Colonic mucosa (tissue), 4 donors: ENCODE measurements at places on chromosomes 4 and X. TPM values are rescaled to one million over a fixed set of nuclear protein-coding genes. Genes with fewer than 3 reads are reported as not detected.

GRCh38 chrX:1242891-1243402, 25.7 kb upstream of the CSF2RA start:
- no peaks in the 10 kb centered on the region for H3K27me3 ChIP-seq
- no peaks in the 10 kb centered on the region for H3K36me3 ChIP-seq
- H3K27ac ChIP-seq = no peak overlapping the region
- no peak overlapping the region for H3K4me3 ChIP-seq

- peak; percentile 83 for DNase-seq
- no peak overlapping the region for H3K4me3 ChIP-seq
- peak overlapping the region; percentile 41 for H3K27ac ChIP-seq
- peaks cover 7% of the 10 kb centered on the region for H3K4me1 ChIP-seq
- no peaks in the 10 kb centered on the region for H3K27me3 ChIP-seq
- H3K36me3 ChIP-seq = no peaks in the 10 kb centered on the region
Measured at GRCh38 chr4:172962564-172963353, 205.9 kb upstream of the GALNT7 start.

GRCh38 chr4:40323866-40324265, 11.3 kb upstream of the CHRNA9 start:
- no peaks in the 10 kb centered on the region for H3K27me3 ChIP-seq
- H3K4me3 ChIP-seq = no peak overlapping the region
- no peaks in the 10 kb centered on the region for H3K36me3 ChIP-seq

DNA sequence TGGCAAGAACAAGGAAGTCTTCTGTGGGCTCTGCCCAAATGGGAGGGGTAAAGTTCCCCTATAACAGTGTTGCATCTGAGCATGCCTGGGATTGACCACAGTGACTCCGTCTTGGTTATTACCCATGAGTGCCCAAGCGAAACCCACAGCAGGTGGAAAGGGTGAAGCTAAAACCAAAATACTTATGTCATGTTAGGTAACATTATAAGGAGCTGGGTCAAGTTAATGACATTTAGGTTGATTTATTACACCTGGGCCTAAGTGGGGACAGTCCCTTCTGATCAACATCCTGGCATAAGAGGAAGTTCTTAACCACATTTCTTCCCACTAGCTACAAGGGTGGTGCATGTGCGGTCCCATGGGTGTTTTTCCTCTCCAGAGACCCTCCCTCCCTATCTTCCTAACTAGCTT, 1.3 kb upstream of the ZNF732 start:
- no peaks in the 10 kb centered on the region for H3K4me1 ChIP-seq
- no peaks in the 10 kb centered on the region for H3K27me3 ChIP-seq
- no peaks in the 10 kb centered on the region for H3K36me3 ChIP-seq
- no peak overlapping the region for H3K27ac ChIP-seq
- DNase-seq = no peak

FABP2 gene
- total RNA-seq = 36.3 TPM

GRCh38 chr4:139560406-139561104, 4.5 kb upstream of the SETD7 start:
- no peaks in the 10 kb centered on the region for H3K4me1 ChIP-seq
- H3K27me3 ChIP-seq = no peaks in the 10 kb centered on the region
- no peak overlapping the region for H3K4me3 ChIP-seq

- H3K4me3 ChIP-seq = no peak overlapping the region
- no peaks in the 10 kb centered on the region for H3K27me3 ChIP-seq
- peak overlapping the region; percentile 84 for H3K27ac ChIP-seq
- no peaks in the 10 kb centered on the region for H3K36me3 ChIP-seq
- no peaks in the 10 kb centered on the region for H3K4me1 ChIP-seq
Measured at GRCh38 chr4:76687746-76688448, 210.0 kb downstream of the SOWAHB start.

- H3K4me3 ChIP-seq = no peak overlapping the region
- no peaks in the 10 kb centered on the region for H3K4me1 ChIP-seq
- H3K27me3 ChIP-seq = no peaks in the 10 kb centered on the region
- DNase-seq = no peak
Measured at GRCh38 chr4:2273221-2273620, 11.3 kb upstream of the MXD4 start.

HNRNPD gene
- total RNA-seq = 181 TPM

HAUS3 gene
- 13.0 TPM for total RNA-seq

DNA sequence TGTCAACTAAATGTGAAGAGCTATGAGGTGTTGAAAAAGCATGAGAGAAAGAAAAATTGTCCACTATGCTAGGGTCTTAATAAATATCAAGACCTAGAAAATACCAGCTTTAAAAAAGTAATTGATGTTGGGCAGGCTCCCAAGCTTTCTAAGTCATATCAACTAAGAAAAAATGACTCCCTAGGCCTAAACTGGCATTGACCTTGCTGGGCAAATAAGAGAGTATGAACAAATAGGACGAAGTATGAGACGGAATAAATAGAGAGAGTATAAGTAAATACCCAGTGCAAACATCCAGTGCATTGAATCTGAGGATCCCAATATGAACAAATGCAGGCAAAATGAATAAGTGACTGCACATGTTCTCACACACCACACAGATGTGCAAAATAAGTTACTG, 3.2 kb downstream of the KDR start:
- no peak for DNase-seq
- H3K4me3 ChIP-seq = no peak overlapping the region
- H3K27me3 ChIP-seq = peaks cover 21% of the 10 kb centered on the region

DNA sequence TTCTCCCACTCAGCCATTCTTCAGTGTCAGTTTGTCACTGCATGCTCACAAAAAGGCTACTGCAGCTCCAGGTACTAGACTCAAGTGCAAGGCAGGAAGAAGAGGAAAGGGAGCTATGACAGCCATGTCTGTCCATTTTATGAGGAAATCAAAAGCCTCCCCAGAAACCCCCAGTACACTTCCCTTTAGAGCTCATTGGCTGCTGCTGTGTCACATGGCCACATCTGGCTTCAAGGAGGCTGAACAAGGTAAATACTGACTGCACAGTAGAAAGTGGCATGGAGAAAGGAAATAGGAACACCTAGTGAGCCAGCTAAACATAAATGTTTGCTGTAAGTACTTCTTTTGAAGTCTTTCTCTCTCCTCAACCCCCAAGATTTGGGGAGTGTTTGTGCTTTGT, 67.2 kb upstream of the FRAS1 start:
- no peak overlapping the region for H3K27ac ChIP-seq
- H3K4me1 ChIP-seq = no peaks in the 10 kb centered on the region
- no peak for DNase-seq

GRCh38 chr4:39446483-39446841, 12.3 kb downstream of the RPL9 start:
- peak overlapping the region; percentile 46 for H3K4me3 ChIP-seq
- DNase-seq = no peak
- peaks cover 2% of the 10 kb centered on the region for H3K36me3 ChIP-seq
- H3K27me3 ChIP-seq = no peaks in the 10 kb centered on the region
- H3K4me1 ChIP-seq = no peaks in the 10 kb centered on the region

GRCh38 chrX:39580043-39580442, 517.7 kb downstream of the BCOR start:
- no peak overlapping the region for H3K4me3 ChIP-seq
- no peaks in the 10 kb centered on the region for H3K36me3 ChIP-seq
- H3K4me1 ChIP-seq = no peaks in the 10 kb centered on the region
- no peak for DNase-seq
- no peak overlapping the region for H3K27ac ChIP-seq
- H3K27me3 ChIP-seq = no peaks in the 10 kb centered on the region

TMPRSS11D gene
- total RNA-seq = not detected

- H3K27me3 ChIP-seq = no peaks in the 10 kb centered on the region
- no peaks in the 10 kb centered on the region for H3K36me3 ChIP-seq
- DNase-seq = no peak
- H3K27ac ChIP-seq = no peak overlapping the region
- H3K4me3 ChIP-seq = no peak overlapping the region
Measured at GRCh38 chrX:24981030-24981429, 34.7 kb downstream of the ARX start.

DNA sequence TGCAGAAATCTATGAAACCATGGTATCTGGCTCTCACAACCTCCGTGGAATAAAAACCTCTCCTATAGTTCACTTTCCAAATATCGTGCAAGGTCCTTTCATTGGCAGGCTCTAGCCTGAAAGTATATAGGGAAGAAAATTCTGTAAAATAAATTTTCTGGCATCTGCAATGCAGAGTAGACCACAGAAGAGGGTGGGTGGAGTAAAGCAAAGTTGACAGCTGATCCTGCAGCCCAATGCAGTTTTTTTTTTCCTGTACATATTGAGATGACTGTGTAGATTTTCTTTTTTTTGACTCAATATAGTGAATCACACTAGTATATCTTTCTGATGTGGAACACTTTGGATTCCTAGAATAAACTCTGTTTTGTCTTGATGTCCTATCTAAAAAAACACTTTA, 56.7 kb downstream of the NPY2R start:
- no peak overlapping the region for H3K4me3 ChIP-seq
- no peak overlapping the region for H3K27ac ChIP-seq
- H3K36me3 ChIP-seq = no peaks in the 10 kb centered on the region
- DNase-seq = no peak

P2RY4 gene
- total RNA-seq = 0.20 TPM

CDK16 gene
- total RNA-seq = 95.0 TPM

FAM236A gene
- not detected for total RNA-seq

DNA sequence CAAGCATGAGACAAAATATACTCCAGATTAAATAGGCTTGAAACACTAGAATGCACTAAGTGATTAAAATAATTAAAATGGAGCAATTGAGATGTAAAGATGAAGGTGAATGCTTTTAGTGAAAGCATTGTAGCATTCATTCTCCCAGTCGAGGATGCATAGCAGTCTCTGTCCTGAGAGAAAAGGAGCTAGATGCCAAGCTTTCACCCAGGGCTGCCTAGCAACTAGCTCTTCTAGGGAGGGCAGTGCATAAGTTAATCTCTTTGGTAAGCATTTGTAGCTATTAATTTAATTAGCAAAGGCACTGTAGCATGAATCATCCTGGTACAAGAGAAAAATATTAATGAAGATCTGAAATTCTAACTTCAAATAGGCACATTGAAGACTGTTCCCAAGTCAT, 1014.8 kb downstream of the C4orf33 start:
- H3K27ac ChIP-seq = no peak overlapping the region
- no peaks in the 10 kb centered on the region for H3K4me1 ChIP-seq
- DNase-seq = no peak
- no peaks in the 10 kb centered on the region for H3K27me3 ChIP-seq
- no peak overlapping the region for H3K4me3 ChIP-seq

ODAPH gene
- not detected for total RNA-seq

HOPX gene
- 1.5 TPM for total RNA-seq

DNA sequence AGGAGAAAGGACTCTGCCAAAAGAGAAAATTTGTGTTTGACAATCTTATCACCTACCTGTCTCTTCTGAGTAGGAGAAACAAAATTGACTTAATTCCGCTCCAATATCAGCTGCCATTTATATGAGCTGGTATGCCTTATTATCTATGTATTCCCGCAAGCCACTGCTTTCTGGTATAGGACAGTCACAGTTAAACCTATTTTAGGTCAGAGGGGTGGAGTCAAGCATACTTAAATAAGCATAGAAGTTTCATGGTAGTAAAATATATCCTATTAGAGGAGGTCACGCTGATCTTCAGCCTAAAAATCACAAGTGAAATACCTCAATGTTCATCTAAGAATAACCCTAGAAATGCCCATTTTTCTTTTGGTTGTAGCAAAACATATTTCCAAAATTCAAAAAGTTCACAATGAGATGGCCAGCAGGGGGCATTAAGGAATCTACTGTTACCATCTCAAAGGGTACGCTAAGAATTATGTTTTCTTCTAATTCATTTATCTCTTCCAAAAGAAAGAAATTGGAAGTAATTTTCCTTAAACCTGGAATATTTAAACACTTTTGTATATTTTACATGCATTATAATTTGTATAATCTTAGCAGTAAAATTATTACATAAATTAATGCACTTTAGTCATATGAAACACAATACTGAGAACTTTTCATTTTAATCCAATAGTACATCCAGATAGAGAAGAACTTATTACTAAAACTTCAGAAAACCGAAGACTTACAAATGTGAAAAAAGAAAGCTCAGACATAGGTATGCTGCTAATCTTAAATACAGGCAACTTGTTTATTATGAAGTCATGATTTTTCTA, 10.5 kb downstream of the PPAT start:
- H3K27ac ChIP-seq = no peak overlapping the region
- peak; percentile 44 for DNase-seq
- H3K36me3 ChIP-seq = no peaks in the 10 kb centered on the region
- no peaks in the 10 kb centered on the region for H3K4me1 ChIP-seq
- H3K27me3 ChIP-seq = no peaks in the 10 kb centered on the region

DNA sequence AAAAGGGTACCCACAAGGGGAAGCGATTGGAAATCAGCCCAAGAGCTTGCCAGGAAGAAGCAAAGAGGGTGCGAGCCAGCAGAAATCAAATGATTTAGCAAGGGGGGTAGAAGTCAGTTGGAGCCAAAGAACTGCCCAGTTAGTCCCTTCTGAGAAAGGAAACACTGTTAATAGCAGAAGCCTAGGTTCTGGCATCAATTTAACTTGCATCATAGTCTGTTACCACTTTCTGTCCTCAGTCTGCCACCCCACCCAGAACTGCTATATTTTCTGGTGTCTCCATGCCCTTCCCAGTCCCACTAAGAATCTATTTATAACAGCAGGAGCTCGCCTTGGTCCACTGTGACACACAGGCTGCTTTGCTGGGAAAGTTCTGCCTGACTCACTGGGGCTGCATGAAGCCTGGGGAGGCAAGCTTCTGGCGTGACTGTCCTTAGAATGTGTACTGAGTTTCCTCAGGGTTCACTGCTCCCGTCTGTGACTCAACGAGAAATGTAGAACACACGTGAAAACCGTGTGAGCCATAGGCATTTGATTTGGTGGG, 157.8 kb upstream of the TTC29 start:
- H3K36me3 ChIP-seq = no peaks in the 10 kb centered on the region
- no peak for DNase-seq
- H3K4me1 ChIP-seq = no peaks in the 10 kb centered on the region
- H3K4me3 ChIP-seq = no peak overlapping the region
- H3K27me3 ChIP-seq = no peaks in the 10 kb centered on the region
- H3K27ac ChIP-seq = no peak overlapping the region

MTNR1A gene
- 3.9 TPM for total RNA-seq

- H3K27ac ChIP-seq = no peak overlapping the region
- no peaks in the 10 kb centered on the region for H3K27me3 ChIP-seq
- H3K4me3 ChIP-seq = no peak overlapping the region
- H3K4me1 ChIP-seq = no peaks in the 10 kb centered on the region
- no peak for DNase-seq
- H3K36me3 ChIP-seq = no peaks in the 10 kb centered on the region
Measured at GRCh38 chr4:7457201-7458065, 22.7 kb upstream of the PSAPL1 start.

DNA sequence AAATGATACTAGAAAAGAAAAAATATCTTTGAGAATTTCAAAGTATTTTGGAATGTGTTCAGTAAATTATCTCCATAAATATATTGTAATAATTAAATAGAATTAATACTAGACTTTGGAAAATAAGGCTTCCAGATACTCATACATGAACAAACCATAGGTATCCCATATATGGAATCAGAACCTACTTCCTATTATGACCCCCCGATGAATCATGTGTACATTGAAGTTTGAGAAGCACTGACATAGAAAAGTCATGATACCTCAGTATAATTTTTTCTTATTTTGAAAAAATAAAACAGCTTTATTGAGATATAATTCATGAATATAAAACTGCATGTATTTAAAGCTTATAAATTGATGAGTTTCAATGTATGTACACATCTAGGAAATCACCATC, 27.2 kb upstream of the SMARCA5 start:
- H3K36me3 ChIP-seq = no peaks in the 10 kb centered on the region
- H3K4me1 ChIP-seq = no peaks in the 10 kb centered on the region
- no peak overlapping the region for H3K27ac ChIP-seq
- no peak for DNase-seq

MAGEA11 gene
- total RNA-seq = not detected

GRCh38 chr4:151567056-151567455, 158.1 kb downstream of the FHIP1A start:
- H3K36me3 ChIP-seq = no peaks in the 10 kb centered on the region
- H3K4me1 ChIP-seq = no peaks in the 10 kb centered on the region
- H3K27ac ChIP-seq = peak overlapping the region; percentile 34
- no peak overlapping the region for H3K4me3 ChIP-seq
- no peak for DNase-seq
- no peaks in the 10 kb centered on the region for H3K27me3 ChIP-seq
